NCI-H1048 (cell line): ENCODE measurements at places on chromosomes 7 and 10.

DNA sequence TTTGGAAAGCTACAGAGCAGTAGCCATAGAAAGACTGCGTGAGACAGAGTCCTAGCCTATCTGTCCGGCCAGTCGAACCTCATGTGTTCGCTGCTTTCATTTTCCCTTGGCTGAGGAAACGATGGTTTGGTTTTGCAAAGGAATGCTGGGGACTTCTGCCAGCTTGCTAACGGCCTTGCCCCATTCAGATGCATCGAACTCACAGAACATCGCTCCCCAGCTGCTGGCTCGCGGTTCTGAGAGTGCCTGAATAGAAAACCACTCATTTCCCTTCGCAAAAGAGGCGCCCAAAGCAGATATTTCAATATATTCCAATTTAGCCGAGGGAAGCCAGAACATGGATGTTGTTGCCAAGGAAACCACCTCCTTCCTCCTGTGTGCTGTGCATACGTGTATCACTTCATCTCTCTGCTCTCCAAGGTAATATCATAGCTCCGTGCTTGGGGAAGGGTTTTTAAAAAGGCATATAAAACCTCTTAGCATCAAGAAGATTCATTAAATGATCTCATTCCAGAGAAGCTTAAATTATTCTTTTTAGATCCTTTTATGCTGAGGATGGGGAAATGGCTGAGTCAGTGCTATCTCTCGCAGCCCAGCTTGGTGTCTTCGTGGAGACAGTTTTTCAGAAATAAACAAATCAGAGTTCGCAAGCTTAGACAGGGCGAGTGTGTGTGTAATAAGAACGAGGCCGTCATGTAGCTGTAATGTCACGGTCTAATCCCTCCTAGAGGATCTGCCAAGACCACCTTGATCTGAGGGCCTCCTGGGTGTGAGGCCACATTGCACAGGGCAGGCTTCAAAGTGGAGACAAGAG lies 215.2 kb downstream of the RPS24 start:
- DNase-seq: no peak

- DNase-seq: no peak
These were observed 47.1 kb downstream of the HIBADH start for GRCh38 chr7:27615420-27616185.

GRCh38 chr10:18474118-18474455 lies 177.3 kb downstream of the NSUN6 start:
- DNase-seq: no peak

DNA sequence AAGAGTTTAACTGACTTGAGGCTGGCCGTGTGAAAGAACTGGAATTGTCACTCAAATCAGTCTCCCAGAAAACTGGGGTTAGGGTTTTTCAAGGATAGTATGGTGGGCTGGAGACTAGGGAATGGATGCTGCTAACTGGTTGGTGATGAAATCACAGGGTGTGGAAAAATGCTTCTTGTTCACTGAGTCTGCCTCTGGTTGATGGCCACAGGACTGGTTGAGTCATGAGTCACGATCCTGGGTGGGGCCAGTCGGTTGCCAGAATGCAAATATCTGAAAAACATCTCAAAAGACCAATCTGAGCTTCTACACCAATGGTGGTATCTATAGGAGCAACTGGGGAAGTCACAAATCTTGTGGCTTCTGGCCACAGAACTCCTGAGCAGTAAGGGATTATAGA lies 16.3 kb upstream of the BAMBI start:
- no peak for DNase-seq

GRCh38 chr10:124212702-124213101 lies 119.3 kb upstream of the CHST15 start:
- DNase-seq: no peak
